ENCODE measurements at places on chromosomes 2 and 18.

DNA sequence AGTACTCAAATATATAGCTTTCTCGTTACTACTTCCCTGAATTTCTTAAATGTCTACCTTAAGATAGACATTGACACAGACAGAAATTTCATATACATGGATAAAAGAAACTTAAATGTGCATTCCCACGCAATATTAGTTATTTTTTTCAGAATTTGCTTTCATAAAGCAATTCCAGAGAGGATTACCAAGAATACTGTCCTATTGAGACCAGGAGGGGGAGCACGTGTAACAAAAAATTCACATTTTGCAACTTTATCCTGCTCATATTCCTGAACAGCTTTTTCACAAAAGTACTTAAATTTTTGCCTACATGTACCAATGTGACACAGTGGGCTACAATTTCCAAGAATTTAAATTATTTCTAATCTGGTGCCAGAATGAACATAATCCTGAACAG, 30.7 kb upstream of the ERCC3 start:
- no peak for DNase-seq

- DNase-seq, result no peak
These were observed 129.3 kb upstream of the EPAS1 start for GRCh38 chr2:46167924-46168323.

DNA sequence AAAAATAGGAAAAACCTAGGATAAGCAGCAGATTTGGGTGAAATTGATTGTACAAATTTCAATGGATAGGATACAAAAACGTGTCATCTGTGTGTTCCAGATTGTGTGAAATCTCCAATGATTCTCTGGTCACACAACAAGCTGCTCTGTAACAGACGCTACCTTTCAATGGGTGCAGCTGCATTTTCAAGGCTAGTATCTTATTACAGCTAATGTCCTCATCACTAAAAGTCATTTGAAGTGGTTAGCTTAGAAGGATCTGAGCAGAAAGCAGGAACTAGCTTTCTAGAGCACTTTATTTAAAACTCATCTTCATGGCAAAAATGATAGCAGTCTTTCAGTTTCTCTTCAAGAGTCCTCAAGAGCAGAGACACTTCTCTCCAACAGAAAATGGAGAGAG, 364.6 kb downstream of the LRP1B start:
- no peak for DNase-seq

DNA sequence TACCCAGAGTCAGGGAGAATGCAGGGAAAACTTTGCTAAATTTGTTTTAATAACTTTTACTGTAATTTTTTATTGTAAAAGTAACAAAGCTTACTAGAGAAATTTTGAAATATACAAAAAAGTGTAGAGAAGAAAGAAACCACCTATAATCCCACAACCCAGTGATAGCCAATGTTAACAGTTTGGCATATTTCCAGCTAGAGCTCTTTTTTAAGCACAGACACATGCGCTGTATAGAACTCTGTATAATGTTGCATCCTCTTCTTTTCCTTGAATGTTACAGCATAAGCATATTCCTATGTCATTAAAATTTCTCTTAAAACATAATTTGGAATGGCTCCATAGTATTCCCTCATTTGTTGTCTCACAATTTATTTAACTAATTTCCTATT, 37.4 kb upstream of the EPAS1 start:
- no peak for DNase-seq

- DNase-seq, result no peak
These were observed 374.1 kb downstream of the LPIN1 start for GRCh38 chr2:12120281-12121150.

DNA sequence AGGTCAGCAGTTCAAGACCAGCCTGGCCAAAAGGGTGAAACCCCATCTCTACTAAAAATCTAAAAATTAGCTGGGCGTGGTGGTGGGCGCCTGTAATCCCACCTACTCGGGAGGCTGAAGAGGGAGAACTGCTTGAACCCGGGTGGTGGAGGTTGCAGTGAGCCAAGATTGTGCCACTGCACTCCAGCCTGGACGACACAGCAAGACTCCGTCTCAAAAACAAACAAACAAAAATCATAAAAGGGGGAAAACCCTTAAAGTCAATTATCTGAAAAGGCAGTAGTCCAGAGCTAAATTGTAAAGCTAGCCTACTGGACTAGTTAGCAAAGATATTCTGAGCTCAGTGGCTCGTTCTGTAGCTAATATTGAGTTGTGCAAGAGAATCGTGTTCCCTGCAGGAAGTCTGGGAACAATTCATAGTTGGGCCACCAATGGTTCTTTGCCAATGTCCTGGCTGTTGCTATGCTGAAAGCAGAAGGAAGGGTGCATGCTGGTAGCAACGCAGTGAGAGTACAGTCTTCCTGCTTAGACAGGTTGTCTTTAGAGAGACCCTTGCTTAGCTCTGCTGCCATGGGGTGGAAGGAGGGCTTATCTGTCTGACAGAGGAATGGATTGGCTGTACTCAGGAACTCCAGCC, 4.3 kb downstream of the TGOLN2 start:
- no peak for DNase-seq

DNA sequence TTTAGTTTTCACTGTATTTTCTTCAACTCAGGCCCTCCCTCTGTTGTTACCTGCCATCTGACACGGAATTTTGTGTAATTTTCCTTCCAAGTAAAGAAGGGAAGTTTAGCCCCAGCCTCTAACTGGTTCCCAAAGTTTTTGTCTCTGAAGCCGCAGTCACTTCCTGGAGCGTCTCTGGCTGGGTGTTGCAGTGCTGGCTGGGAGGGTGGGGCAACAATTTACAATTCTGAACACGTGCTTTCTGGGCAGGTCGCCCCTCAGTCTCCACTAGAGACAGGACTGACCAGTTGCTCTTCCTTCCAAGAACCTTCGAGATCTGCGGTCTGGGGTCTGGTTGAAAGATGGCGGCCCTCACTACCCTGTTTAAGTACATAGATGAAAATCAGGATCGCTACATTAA, 3.5 kb downstream of the CNDP2 start:
- DNase-seq, result no peak

GRCh38 chr18:36490897-36491296, 193.4 kb downstream of the FHOD3 start:
- DNase-seq, result no peak

GRCh38 chr2:228518-229278, 35.1 kb downstream of the SH3YL1 start:
- no peak for DNase-seq

- DNase-seq, result no peak
These were observed 76.6 kb upstream of the ITGA4 start for GRCh38 chr2:181380581-181380980.

GRCh38 chr2:182241936-182242335, 184.9 kb downstream of the PDE1A start:
- no peak for DNase-seq

DNA sequence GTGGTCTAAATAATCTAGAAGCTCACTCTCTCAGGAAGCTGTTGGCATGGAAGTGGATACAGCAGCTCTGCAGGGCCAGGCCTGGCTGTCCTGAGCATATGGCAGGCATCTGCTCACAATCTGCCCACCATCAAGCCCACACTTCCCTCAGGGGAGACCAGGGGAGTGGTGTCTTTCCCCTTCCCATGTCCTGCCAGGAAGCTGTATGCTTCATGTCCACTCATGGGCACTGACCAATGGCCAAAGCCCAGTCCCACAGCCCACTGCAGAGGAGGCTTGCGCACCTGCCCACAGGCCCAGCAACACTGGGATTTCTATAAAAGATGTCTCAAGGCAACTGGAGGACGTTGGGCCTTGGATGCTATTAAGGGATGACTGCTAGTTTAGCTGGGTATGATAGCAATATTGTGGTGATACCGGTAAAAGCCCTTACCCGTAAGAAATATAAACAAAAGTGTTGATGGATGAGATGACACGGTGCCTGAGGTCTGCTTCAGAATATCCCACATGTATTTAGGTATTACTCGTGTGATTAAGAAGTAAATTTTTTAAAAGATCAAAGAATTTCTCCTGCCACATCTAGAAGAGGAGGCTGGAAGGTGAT, 106.7 kb upstream of the CTDP1 start:
- no peak for DNase-seq

GRCh38 chr2:101704046-101704466, 6.5 kb downstream of the MAP4K4 start:
- no peak for DNase-seq

DNA sequence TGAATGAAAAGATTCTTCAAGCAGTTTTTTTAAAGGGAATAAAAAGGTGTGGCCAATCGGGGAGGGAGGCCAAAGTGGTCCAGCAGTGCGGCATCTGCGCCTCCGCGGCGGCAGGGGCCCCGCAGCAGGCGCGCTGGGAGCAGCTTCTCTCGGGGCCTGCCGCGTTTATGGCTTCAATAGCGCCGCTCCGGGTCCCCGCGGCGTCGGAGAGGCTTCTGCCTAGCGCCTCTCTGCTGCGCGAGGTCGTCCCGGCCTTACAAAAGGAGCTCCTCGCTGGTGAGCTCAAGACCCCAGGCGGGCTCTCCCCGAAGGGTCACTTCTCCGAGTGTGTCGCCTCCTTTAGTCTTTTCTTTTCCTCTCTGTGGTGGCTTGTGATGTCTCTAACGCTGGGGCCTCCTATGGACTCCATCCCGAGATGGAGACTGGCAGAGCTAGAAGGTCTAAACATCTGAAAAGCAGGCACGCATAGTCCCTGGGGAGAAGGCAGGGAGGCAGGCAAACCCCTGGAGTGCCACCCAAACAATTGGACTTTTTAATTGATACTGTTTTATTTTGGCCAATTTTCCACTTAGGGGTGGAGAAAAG, 67.1 kb downstream of the SUMO1 start:
- DNase-seq, result no peak

DNA sequence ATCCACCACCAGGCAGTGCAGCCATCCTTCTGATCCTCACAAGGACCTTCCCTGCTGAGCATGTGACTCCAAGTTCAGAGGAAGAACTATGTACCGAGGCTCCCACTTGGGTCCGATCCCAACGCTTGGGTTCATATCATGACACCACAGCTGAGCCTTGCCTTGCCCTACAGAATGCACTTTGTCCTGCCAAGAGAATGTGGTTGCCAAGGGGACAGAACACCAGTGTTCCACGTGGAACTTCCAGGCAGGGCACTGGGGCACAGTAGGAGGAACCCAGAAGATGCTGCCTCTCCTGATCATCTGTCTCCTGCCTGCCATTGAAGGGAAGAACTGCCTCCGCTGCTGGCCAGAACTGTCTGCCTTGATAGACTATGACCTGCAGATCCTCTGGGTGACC, at the start of gene TEX51:
Gene TEX51 (plus strand): TSS at position 255 of the 400 bp plus-strand sequence. CDS start 29 bp downstream, at position 284.
- no peak for DNase-seq

GRCh38 chr18:44801781-44802180, 121.1 kb downstream of the SETBP1 start:
- no peak for DNase-seq

DNA sequence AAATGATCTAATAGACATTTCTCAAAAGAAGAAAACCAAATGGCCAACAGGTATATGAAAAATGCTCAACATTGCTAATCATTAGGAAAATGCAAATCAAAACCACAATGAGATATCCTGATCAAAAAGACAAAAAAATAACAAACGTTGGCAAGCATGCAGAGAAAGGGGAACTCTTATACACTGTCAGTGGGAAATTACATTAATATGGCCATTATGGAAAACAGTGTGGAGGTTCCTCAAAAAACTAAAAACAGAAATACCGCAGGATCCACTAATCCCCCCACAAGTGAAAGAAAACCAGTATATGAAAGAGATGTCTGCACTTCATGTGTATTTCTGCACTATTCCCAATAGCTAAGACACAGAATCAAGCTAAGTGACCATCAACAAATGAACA, 57.7 kb upstream of the CTIF start:
- DNase-seq, result no peak

DNA sequence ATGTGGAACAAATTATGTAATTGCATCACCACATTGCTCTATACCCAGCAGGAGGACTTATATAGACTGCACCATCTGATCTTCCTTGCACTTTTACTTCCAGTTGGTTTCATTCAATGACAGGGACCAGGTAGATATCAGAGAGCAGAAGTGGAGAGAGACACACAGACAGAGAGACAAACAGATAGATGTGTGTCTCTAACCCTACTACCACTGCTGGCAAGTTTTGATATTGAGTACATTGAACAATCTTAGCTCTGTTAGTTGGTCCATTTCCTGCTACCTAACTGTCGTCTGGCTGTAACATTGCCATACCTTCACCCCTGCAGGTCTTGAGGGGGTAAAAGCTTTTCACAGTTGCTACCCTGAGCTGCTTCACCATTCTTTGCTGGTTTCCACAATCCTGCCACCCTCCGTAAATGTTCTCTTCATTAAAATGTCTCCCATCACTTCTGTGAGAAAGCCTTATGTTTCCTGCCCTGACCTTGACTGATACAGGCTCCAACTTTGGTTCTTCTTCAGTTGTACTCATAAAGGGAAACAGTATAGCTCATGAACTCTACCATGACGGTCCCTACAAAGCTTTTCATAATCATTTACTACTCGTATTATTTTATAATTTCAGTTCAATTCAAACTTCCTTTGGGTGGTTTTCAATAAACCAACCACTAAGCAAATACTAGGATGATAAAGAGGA, 62.3 kb upstream of the ITGA4 start:
- DNase-seq, result no peak

Data from RWPE2 (cell line).